ENCODE measurements at places on chromosomes 2 and 18.

- no peak for DNase-seq
Measured at GRCh38 chr2:231668981-231669380, 39.3 kb upstream of the PTMA start.

GRCh38 chr2:55116966-55117365 lies 66.7 kb upstream of the RTN4 start:
- no peak for DNase-seq

- DNase-seq: no peak
Measured at GRCh38 chr2:85393836-85394235, 16.3 kb downstream of the CAPG start.

DNA sequence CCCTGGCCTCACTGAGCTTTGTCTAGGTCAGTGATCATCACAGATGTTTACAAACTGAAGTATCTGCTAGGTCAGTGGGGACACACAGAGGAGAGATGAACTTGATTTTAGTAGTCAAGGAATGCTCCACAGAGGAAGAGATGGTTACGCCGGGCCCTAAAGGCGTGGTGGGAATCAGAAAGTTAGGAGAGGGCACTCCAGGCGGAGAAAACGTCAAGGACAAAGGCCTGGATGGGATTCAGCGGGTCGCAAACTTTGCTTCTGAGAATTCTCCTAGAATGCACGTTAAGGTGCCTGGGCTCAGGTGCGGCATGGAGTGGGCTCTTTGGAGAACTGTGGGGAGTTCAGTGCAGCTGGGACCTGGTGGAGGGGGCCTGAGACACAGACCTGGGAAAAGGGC lies 78.8 kb downstream of the TMEM17 start:
- no peak for DNase-seq

DNA sequence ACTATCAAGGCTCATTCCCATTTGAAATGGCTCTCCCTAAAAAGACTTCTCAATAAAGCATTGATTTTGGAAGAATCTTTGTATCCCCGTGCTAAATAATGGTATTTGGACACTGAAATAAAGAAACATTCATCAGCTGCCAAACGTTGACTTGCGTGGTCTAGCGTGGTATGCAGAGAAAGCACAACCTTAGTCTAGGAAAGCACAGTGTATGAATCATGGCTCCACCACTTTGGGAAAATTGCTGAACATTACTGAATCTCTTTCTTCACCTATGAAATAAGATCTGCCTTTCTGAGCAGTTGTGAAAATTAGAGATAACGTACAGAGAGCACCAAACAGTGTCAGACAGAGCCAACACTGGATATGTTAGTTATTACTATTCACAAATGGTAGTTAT lies 353.9 kb downstream of the SS18 start:
- DNase-seq: peak; percentile 76

DNA sequence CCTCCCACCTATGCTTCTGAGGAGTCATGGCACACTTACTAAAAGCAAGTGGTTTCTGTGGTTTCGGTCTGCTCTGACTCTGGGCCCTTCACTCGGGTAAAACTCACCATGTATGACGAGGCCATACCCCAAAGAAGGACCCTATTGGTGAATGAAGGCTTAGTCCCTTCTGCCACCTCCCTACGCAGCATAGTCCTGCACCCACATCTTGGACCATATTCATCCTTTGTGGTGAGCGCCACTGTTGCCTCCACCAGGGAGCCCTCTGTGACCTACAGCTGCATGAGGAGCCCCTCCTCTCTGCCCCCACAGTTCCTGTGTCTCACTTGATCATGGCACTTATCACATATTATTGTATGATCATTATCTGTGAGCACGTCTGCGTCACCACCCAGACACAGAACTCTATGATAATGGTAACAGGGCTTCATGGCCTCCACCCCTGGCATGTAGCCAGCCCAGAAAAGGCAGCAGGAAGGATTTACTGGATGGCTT lies 113.3 kb downstream of the TFCP2L1 start:
- DNase-seq: no peak

DNA sequence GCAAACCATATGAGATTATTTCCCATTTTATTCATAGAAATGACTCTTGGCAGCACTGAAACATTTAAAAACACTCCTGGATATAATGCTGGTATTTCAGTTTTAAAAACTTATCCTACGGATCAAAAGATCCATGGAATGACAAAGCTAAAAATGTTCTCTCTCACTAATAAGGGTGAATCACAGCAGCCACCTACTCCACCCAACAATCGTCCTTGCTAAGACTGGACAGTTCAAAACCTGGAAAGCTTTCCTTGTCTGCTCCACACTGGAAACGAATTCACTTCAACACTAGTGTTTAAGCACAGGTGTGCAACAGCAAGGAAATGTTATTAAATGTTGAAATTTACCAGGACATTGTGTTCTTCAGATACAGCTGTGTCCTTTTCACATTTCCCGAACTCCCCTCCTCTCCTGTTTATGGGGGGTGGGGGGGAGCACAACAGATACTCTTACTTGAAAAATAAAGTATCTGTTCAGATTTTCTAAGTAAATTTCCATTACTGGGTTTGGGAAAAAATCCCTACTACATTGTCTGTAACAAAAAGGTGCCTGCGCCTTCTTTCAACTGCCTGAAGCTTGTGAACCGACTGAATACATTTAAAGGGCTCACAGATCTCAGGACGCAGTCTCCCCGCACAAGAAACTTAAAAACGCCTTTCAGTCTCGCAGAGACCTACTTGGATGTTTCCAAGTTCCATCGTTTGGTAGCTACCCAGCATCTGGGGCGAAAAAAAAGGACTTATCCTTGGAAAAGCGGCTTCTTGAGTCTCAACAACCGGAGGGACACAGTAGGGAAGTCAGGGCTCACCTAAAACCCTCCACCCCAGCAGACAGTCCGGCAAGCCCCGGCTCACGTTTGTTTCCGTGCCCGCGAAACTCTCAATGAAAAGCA lies 1.3 kb downstream of the YWHAQ start:
- no peak for DNase-seq

GRCh38 chr2:85994897-85995647 lies 106.3 kb upstream of the ST3GAL5 start:
- no peak for DNase-seq

DNA sequence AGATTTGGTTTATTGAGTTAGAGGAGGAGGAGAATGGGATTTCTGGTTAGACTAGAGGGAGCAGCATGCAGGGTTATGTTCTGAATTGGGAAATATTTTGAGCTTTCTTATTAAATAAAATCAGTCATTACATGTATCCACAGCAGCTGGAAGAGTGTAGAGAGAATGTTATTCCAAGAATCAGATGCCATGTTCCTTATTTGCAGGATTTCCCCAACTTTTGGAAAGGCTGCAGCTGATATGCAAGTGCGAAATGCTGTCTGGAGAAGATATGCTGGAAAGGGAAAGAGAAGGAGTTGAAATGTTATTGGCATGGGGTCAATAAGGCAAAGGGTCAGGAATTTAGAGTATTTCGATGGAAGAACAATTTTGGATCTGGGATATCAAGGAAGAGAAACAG lies 255.8 kb downstream of the MTX2 start:
- DNase-seq: no peak

- no peak for DNase-seq
Measured at GRCh38 chr2:173028141-173028540, 47.5 kb upstream of the MAP3K20 start.

- DNase-seq: peak; percentile 56
Measured at GRCh38 chr18:8847066-8847755, 141.9 kb downstream of the MTCL1 start.

DNA sequence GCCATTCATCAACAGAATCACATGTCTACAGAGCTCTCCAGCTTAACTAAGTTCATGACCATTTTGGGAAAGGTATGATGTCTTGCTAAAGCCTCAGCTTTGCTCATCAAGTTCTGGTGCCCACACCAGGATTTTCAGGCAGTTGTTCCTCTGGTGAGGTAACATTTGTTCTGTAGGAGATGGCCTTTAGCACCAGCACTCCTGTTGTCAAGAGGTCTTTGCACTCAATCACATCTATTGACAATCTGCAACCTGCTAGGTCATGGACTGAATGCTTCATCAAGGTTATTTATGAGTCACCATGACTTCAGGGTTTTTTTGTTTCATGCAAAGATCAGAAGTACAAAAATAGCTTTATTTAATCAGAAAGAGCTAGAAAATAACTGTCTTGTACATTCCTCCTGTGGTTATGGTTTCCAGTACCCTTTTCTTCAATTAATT lies 36.6 kb upstream of the VIT start:
- DNase-seq: peak; percentile 31

DNA sequence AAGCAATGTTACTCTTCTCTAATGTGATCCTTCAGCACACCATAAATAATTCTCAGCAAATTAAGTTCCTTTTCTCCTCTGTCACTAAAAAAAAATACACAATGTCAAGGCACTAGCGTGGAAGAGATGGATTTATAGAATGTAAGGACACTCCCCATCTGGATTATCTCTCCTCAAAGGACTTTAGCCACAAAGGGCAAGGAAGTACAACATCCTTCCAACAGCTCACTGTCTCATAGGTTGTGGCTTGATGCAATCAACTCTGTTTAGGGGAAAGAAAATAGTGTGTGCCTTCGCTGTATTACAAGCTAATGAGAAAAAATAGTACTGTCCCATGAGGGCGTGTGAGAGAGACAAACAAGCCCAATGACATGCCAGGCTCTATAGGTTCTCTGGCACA lies 129.1 kb upstream of the DNMT3A start:
- no peak for DNase-seq

DNA sequence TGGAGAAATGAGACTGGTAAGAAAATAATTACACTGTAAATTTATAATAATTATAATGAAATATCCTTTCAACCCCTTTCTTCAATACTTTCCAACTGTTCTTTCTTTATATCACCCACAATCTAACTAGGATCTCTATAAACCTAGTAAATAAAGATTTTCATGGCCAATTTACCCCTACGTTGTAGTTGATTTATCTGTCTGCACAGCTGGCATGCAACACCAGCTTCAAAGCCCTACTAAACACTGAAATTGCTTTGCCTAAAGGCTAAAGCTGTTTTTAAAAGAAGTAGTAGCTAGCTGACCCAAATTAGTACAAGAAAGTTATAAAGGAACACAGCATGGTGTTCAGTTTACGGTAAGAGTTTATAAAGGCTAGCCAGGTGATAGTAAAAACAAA lies 140.1 kb downstream of the NOL4 start:
- no peak for DNase-seq

DNA sequence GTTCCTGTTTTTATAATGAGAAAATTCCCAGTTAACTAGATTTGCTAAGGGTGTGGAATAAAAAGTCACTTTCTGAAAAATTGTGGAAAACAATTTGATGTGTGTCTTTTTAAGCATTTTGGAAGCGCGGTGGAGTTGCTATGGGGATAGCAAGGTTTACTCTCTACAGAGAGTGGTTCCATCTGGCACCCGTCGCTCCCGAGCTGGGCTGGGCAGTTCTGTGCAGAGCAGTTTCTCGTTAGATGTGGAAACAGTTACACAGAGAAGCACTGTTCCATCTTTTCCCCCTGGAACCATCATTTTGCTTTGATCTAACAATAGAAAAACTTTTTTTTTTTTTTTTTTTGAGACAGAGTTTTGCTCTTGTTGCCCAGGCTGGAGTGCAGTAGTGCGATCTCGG lies 17.4 kb downstream of the LDLRAD4 start:
- peak; percentile 9 for DNase-seq

DNA sequence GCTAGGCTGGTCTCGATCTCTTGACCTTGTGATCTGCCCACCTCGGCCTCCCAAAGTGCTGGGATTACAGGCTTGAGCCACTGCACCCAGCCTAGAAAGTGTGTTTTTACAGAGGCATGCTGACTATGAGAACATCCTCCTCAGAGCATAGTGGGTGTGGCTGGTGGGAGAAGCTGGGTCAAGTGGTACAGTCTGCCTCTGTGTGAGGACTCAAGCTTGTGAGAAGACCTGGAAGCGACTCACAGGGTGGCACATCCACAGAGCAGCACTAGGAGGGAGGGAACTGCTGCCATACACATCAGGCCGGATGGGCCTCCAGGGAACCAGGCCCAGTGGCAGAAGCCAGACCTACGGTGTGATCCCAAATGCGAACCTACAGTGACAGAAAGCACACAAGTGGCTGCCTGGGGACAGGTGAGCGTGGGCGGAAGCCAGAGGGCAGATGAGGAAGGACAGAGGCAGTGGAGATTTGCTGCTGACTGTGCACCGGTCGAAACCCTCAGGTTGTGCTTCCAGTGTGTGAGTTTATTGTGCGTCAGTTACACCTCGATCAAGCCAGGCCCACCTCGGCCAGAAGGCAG lies 8.9 kb downstream of the ARHGEF4 start:
- DNase-seq: no peak

DNA sequence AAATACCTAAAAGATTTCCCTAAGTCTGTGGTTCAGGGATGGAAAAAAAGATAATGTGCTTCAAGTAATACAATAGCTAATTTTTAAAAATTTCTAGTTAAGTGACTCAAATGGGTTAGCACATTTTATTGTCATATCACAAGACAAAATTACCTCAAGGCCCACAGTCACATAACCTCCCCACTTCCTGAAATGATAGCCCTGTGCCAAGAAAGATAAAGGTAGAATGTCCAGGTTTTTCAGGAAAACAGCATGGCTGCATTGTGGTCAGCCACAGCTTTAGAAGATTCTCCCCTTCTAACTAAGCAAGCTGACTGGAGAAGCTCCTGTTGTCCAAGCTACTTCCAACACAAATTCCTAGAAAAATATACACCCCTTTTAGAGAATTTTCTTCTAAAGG lies 127.1 kb upstream of the SLC35G4 start:
- no peak for DNase-seq

- DNase-seq: no peak
Measured at GRCh38 chr2:239606741-239607516, 206.1 kb upstream of the HDAC4 start.

- no peak for DNase-seq
Measured at GRCh38 chr2:69721022-69721421, 20.9 kb upstream of the ANXA4 start.

DNA sequence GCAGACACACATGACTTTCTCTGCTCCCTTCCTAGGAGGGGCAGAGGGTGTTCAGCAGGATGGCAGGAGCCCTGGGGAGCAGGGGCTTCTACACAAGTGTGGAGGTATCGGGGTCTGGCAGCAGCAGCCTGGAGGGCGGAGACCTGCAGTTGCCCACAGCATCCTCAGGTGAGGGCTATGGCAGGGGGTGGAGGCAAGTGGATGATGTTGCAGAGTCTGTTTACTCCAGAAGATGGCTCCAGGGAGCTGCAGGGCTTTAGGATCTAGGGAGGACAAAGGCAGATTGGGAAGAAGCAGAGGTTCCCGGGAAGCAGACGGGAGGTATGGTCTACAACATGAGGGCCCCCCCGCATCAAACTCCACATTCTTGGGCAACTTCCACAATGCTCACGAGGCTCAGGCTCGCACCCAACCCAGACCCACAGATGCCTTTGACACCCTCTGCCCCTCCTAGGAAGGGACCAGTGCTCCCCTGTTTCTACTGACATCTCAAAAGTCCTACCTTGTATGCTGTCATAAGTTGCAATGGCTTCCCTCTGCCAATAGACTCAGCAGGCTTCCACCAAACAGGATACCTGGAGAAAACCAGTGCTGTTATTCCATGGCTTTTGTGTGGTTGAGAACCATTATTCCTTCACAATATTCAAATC lies 12.0 kb upstream of the ATP6V1C2 start:
- DNase-seq: peak; percentile 4

GRCh38 chr2:70087702-70088597 lies 673 bp downstream of the PCBP1 start:
- DNase-seq: peak; percentile 32

GRCh38 chr2:58834404-58834803 lies 593.3 kb upstream of the FANCL start:
- DNase-seq: peak; percentile 33

GRCh38 chr2:121099329-121100290 lies 185.4 kb downstream of the TFCP2L1 start:
- no peak for DNase-seq

Data from fibroblast of upper back skin (primary cell).